Peyer's patch (tissue), 4 donors: ENCODE measurements at places on chromosomes 13 and 19. TPM values are rescaled to one million over a fixed set of nuclear protein-coding genes. Genes with fewer than 3 reads are reported as not detected.

DNA sequence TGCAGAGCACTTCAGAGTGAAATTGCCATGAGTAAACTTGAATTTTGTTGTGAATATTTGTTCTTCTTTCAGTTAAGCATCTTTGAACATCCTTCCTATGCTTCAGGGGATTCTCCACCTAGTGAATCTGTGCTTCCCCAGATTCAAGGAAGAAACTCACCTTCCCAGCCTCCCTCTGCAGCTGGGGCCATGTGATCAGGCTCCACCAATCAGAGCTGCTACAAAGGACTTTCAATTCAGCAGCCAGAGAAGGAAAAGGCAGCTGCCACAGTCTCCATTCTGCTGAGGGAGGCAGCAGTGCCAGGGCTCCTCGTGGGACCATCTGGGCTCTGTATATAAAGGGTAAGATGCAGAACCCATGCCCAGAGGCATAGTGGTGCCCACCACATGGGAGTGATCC is 89.7 kb upstream of the SIAH3 start:
- H3K27ac ChIP-seq = no peak overlapping the region
- H3K36me3 ChIP-seq = no peaks in the 10 kb centered on the region
- H3K27me3 ChIP-seq = no peaks in the 10 kb centered on the region
- H3K4me1 ChIP-seq = no peaks in the 10 kb centered on the region

- no peaks in the 10 kb centered on the region for H3K4me1 ChIP-seq
- H3K36me3 ChIP-seq = peaks cover 46% of the 10 kb centered on the region
- no peak for DNase-seq
- no peak overlapping the region for H3K27ac ChIP-seq
- no peaks in the 10 kb centered on the region for H3K27me3 ChIP-seq
Measured at GRCh38 chr19:35257113-35257461, 8.3 kb downstream of the LSR start.

DNA sequence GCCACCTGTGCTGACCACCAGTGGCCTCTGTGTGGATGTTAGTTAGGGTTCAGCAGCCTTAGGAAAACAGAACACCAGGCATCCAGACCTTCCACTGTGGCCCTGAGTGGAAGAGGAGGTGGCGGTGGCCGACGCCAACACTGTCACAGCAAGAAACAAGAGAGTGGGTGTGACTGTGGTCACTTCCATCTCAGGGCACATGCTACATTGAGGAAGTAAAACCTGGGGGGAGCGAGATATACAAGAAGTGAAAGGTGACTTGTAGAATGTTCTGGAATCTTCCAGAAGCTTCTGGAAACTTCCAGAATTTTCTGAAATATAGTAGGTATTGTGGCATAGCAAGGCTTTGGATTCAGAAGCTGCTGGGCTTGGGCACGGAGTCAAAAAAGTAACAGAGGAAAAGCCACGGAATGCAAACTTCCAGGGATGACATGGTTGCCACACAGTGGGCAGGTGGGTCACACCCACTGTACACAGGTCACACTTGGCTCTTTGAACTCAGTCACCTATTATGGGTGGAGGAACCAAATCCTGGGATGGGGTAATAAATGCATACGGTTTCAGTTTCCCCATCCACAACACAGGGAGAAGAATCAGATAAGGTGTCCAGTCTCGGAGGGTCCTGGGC is 24.3 kb downstream of the GNG7 start:
- H3K27me3 ChIP-seq = no peaks in the 10 kb centered on the region
- H3K4me1 ChIP-seq = peaks cover 9% of the 10 kb centered on the region
- H3K27ac ChIP-seq = peak overlapping the region; percentile 91
- no peak overlapping the region for H3K4me3 ChIP-seq
- H3K36me3 ChIP-seq = no peaks in the 10 kb centered on the region

ATP7B gene
- total RNA-seq = 28.0 TPM
